Ammon's horn (tissue), 1 donor: ENCODE measurements at places on chromosomes 2 and 18.

DNA sequence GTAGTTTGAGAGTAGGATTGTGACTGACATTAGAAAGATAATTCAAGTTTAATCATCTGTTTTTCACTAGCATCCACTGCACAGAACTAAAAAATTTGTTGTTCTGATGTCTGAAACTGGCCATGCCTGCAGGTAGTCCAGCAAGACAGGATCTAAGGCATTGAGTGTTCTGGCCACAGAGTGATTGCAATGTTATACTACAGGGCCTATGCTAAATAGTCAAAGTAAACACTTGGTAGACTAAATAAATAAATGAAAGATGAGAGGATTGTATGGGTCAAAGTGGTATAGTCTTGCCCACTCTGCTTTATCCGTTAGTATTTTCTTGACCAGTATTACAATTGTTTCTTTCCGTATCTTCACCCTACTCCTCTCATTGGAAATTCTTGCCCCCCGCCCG lies 27.6 kb upstream of the FANCL start:
- no peak for DNase-seq

GRCh38 chr2:36469106-36469477 lies 113.5 kb downstream of the CRIM1 start:
- DNase-seq = no peak

- DNase-seq = no peak
These were observed 6.2 kb downstream of the GGCX start for GRCh38 chr2:85554980-85555612.

DNA sequence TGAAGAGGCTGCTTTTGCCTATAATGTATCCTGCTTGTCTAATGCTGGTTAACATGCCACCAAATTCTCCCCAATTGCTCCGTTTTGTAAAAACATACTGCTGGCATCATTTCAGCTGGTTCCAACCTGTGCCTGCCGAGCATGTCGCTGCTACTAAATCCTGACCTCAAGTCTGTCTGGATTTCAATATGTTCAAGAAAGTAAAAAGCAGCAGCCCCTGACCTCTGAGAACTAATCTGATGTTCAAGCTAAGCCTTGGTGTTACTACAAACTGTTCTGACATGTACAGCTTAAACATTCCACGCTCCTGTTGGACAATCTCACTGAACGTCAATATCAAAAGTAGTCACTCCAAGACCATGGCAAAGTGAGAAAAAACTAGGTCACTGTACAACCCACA lies 46.3 kb downstream of the SFT2D3 start:
- DNase-seq = no peak

DNA sequence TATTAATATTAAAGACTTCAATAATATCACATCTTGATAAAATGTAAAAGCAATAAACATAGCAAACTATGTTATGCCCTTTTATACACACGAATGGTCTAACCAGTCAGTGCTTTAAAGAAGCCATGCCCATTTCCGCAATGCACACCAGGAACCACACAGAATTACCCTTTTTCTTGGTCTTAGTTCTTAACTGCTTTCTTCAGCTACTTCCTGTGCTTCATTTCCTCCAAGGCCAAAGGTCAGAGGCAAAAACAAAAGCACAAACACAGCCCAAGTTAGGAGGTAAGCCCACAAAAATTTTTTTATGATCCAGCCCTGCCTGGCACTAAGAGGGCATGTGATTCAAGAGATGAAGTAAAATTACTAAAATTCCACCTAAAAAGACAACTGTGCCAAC lies 267.2 kb downstream of the FBXO15 start:
- DNase-seq = no peak

GRCh38 chr18:59898093-59898492 lies 1.7 kb upstream of the PMAIP1 start:
- DNase-seq = no peak

DNA sequence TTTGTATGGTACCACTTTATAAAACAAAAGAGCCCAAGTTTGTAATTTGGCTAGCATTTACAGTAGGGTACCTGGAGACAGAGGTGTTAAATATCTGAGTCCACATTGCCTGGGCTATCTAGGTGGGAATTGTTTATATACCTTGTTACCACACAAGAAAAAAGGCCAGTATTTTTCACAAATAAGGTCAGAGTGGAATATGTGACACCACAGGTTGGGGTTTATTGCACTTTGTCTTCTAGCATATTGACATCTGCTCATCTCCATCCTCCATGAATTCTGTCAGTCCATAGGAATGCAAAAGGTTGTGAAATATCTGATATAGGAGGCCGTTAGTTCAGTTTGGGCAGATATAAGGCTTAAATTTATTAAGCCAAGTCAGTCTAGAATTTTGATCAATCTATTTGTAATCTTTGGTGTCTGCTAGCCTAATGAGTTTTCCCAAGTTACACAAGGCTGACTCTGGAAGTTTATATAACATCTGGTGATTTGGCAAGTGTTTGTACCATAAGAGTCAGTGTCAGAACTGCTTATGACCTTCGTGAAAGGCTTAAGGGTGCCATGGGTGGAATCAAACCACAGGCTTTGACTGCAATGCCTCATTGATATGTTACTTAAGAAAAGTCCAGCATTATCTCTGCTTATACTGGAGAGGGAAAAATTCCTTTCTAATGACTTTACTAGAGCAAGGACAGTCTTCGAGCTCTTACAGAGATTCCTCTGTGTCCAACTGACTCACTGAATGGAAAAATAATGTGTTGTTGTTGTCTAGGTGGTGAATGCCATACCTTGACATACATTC lies 11.3 kb upstream of the DPP4 start:
- DNase-seq = no peak

DNA sequence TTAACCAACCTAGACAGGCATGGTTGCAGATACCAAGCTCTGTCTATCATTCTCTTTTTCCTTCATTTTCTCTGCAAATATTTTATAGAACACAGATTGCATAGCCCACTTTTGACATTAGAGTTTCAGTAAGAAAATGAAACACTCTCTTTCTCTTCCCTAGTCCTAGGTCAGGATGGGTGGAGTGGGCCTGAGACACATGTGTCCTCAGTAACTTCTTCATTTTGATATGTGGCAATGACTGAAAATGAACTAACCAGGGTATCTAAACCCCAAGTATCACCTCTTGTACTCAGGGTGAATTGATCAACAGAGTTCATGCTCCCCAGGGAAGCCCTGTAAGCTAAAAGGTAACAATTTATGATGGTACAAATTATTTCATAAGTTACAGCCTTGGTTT lies 37.0 kb upstream of the KYNU start:
- no peak for DNase-seq

- no peak for DNase-seq
These were observed 833.8 kb upstream of the PIK3C3 start for GRCh38 chr18:41121116-41121826.

DNA sequence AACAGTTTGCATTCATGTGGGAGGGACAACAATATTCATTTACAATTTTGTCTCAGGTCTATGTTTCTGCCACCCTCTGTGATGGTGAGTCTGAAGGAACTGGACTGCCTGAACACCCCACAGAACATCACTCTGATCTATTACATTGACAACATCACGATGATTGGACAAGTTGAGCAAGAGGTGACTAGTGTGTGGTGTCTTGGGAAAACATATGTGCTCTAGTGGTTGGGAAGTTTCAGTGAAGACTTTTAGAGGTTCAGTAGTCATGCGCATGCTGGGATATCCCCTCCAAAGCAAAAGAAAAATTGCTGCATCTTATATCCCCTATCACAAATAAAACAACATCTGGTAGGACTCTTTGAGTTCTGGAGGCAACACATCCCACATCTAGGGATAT lies 18.6 kb upstream of the CTLA4 start:
- DNase-seq = no peak

DNA sequence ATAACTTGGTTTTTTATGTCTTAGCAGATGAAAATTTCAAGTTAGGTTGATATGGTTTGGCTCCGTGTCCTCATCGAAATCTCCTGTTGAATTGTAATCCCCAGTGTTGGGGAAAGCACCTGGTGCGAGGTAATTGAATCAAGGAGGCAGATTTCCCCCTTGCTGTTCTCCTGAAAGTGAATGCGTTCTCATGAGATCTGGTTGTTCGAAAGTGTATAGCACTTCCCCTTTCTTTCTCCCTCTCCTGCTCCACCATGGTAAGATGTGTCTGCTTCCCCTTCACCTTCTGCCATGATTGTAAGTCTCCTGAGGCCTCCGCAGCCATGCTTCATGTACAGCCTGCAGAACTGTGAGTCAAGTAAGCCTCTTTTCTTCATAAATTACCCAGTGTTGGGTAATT lies 242.1 kb upstream of the TNP1 start:
- DNase-seq = no peak

DNA sequence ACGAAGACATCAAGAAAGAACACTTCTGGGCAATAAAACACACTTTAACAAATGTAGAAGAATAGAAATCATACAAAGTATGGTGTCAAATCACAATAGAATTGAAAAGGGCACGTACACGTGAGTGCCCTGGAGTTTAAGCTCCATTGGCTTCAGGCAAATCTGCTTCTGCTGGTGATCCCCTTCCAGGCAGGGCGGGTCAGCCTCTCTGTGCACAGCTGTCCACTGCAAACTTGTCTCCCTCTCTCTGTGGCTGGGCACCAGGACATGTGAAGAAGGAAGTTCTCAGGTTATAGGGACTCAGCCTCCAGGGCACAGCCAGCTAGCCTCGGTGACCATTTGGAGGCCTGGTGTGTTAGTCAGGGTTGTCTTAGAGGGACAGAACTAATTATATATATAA lies 66.0 kb downstream of the ST3GAL5 start:
- no peak for DNase-seq

GRCh38 chr2:199742884-199743283 lies 108.1 kb downstream of the FTCDNL1 start:
- DNase-seq = no peak

- DNase-seq = no peak
These were observed 19.5 kb downstream of the SIGLEC15 start for GRCh38 chr18:45844938-45845337.

DNA sequence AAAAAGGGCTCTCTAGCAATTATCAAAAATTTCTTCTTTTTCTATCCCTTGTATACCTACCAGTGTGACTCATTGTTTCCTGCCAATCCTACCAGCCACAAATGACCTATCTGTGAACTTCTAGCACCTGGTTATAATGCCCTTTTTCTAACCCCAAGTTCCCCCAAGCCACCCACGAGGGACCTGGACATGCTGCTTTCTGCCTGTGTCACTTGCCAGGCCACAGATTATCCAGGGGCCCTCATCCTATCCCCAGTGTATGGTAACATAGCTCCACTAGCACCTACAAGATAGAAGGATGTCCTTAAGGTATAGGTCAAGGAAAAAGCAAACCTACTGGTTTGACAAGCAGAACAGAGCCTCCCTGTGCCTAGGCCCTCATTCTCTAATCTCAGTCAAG lies 26.8 kb downstream of the AAK1 start:
- no peak for DNase-seq

DNA sequence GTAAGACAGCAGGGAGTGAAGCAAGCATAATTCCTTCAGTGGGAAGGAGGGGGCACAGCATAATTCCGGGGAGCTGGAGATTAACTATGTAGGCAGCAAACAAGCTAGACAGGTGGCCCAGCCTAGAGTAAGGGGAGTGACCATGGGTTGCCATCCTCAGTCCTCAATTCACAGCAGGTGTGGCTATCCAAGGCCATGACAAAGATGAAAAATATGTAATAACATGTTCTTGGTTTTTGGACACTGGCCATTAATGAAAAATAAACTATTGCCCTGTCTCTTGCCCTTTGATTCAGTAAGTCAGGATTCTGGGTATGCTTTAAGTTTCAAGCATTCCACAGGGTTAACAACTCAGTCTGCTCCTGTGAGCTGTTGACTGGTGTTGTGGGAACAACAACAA lies 65.0 kb downstream of the CYP1B1 start:
- no peak for DNase-seq

GRCh38 chr2:134586326-134586965 lies 132.4 kb downstream of the TMEM163 start:
- DNase-seq = no peak

DNA sequence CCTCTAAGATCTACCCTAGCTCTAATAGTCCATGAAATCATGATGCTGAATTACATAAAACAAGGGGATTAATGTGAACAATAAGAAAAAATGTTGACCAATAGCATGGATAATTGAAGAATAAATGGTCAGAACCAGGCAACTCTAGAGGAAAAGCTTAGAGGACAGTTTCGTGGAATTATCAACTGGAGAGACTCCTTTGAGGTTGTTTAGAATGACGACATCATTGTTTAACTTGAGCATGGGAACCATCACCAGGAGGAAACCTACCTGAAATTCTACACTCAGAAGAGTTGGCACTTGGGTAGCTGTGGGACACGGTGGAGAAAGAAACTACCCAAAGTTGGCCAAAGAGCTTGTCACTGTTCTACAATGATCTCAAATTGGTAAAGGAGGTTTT lies 179.2 kb upstream of the EPAS1 start:
- DNase-seq = no peak

- no peak for DNase-seq
These were observed 20.9 kb downstream of the TWIST2 start for GRCh38 chr2:238868616-238869292.

GRCh38 chr18:2256577-2256976 lies 314.7 kb downstream of the METTL4 start:
- DNase-seq = no peak

GRCh38 chr2:220701115-220701514 lies 871.0 kb downstream of the EPHA4 start:
- no peak for DNase-seq

GRCh38 chr2:230008708-230009066 lies 60.0 kb downstream of the SLC16A14 start:
- no peak for DNase-seq

- no peak for DNase-seq
These were observed 40.6 kb upstream of the INHBB start for GRCh38 chr2:120305296-120305695.

DNA sequence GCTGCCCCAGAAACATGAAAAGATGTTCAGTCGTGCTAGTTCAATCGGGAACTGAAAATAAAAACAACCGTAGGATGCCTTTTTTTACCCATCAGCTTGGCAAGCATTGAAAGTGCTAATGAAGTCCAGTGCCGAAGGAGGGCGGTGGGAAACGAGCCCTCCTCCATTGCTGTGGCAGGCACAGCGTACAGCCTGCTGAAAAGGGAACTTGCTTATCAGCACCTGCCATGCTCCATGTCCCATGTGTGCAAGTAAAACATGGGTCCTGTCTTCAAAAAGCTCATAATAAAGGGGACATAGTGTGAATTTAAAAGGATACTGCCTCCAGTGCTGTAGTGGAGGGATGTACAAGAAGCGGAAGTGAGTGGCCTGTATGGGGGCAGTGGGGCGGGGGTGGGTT lies 82.4 kb downstream of the ARMC9 start:
- DNase-seq = no peak

DNA sequence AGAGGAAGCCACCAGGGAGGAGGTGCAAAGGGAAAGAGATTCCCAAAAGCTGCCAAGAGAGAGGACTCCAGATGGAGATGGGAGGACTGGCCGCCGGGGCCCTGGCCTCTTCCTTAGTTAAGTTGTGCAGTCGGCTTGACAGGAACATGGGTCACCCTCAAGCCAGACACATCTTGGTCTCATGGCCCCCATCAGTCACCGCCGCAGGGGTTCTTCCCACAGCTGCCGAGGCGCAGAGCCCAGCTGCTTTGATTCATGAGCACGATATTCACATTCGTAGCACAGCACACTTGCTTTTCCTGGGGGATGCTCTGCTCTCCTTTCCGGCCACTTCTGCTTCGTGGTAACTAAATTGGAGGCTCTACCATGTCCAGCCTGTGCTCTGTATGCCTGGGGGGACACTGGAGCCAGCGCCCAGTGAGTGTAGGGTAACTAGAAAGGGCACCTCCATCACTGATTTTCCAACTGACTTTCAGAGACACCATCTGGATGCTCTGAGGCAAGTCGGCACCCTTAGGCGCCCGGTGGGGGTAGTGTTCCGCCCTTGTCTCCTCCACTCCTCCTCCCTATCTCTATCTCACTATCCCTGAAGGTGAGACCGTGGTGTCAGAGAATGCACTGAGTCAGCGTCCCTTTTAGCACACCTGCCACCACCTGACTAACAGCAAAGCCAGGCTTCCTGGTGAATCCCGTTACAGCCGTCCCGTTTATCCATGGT lies 13.3 kb downstream of the TWIST2 start:
- DNase-seq = no peak
